ENCODE measurements at places on chromosomes 13 and 19.
A peak's percentile ranks its signal among the peaks of the same experiment; 100 is the strongest.

- DNase-seq = no peak
Observed at GRCh38 chr13:98622931-98623331, 46.0 kb upstream of the STK24 start.

DNA sequence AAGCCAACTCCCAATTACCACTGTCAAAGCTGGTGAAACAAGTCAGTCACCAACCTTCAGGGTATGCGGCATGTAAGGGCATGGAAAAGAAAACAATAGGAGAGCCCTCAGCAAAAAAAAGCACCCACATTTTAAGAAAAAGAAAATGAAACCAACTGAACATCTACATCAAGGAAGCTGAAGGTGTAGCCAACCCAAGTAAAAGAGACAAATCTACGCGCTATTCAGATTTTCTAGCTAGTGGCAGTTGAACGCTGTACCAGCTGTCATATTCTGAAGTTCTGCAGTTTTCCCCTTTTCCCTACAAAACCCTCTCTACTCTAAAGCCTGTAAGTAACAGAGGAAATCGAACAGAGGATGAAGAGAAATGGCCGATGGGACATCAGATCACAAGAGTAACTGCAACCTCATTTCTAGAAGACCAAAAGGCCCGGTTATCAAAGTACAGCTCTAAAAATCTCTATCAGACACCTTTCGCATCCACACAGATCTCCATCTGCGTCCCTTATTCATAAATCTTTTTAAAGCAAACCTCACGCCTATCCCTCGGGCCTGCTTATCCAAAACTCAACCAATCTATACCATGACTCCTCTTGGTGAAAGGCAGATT, 1.4 kb downstream of the MYCBP2 start:
- peak; percentile 55 for DNase-seq

DNA sequence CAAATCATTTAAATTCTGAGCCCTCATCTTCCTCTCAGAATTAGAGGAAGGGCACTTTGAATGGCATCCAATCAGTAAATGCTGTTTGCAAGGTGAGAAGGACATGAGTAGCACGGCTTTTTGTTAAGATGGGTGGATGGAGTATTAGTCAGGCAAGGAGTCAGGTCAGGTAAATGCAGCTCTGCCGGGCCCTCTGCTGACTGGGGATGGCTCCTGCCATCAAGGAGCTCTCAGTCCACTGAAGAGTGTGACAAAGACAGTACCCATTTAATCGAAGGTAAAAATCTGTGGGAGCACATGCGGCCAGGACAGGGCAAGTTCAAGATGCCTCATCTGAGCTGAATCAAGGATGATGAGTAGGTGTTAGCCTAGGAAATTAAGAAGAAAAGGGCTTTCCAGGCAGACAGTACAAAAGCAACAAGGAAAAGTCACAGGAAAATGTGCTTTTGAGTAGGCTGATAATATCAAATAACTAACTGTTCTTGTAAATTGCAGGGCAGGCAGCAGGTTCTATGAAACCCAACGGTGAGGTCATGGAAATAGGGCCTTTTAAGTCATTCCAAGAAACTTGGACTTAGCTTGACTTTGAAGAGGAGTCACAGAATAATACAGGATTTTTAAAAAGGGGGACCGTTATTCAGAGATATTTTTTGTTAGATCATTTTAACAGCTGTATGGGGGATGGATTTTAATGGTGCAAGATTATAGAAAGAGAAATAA, 670.5 kb upstream of the ARGLU1 start:
- no peak for DNase-seq

- DNase-seq = no peak
Observed at GRCh38 chr19:45554481-45554880, 30.1 kb downstream of the OPA3 start.

DNA sequence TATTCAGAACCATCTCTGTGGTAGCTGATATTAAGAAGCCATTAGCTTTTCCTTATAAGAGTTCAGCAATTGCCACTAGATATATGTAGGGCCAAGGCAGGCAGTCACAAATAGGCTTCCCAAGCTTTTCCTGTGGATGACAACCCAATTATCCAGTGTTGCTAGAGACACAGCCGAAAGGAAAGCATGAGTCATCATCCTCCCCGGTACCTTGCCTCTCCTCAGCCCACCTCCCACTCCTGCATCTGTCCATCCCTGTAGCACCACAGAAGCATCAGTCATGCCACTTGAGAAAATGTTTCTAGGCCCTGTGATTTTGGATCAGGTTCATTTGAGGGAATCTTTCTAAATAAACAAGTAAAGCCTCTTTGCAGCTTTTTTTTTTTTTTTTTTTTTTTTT, 204.3 kb downstream of the DNAJC15 start:
- no peak for DNase-seq

- no peak for DNase-seq
Observed at GRCh38 chr19:17214508-17215126, 540 bp upstream of the USE1 start.

DNA sequence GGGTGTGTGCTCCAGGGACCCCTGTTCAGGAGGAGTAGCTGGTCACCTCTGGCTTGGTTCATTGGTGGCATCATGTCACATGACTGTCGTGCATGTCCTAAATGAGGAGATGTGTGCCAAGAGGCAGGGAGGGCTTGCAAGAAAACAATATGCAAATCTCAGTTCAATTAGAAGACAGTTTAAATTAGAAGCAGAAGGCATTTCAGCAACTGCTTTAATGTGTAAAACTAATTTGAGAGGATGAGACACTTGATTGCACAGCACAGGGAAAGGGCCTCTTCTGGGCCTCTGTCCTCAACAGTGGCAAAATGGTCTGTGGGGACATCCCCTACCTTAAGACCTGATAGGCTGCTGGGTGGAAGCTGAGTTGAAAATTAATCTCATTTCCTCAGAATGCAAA, 54.6 kb downstream of the SPATA13 start:
- no peak for DNase-seq

DNA sequence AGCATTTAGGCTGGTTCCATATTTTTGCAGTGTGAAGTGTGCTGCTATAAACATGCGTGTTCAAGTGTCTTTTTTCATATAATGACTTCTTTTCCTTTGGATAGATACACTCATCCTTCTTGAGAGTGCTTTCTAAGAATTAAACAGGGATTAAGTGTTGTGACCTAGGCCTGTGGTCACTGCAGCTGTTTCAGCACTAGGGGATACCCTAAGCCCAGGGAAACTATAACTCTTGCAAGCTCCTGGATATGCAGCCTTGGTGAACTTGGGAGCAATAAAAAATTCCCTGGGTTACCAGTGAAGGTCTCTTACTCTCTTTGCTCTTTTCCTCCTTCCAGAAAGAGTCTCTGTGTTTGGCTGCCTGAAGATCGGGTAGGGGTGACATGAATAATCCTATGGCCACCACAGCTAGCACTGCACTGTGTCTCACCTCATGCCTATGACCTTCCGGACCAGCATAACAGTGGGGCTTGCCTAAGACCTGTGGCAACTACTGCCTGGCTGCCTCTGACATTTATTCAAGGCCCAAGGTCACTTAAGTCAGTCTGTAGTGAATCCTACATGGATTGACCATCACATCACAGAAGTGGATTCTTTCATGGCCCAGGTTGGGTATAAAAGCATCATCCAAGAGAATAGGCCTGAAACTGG, 799.7 kb downstream of the DACH1 start:
- DNase-seq = no peak

- no peak for DNase-seq
Observed at GRCh38 chr13:101919541-101920181, 467.2 kb downstream of the ITGBL1 start.

DNA sequence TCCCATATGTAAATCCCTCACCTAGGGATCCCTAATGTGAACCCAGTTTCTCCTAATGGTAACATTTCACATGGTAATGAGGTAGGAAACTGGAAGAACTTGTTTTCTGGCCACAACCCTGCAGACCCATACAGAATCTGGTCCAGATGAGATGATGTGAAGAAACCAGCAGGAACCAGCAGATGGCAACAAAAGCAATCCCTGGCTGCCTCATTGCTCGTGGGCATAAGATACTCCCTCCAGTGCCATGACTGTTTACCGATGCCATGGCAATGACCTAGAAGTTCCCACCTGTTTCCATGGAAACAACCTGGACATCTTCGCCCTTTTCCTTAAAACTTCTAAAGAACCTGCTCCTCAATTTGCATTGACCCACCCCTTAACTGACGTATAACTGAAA, 1.4 kb upstream of the CD209 start:
- no peak for DNase-seq

GRCh38 chr19:1647501-1648458, 4.6 kb downstream of the TCF3 start:
- DNase-seq = no peak

DNA sequence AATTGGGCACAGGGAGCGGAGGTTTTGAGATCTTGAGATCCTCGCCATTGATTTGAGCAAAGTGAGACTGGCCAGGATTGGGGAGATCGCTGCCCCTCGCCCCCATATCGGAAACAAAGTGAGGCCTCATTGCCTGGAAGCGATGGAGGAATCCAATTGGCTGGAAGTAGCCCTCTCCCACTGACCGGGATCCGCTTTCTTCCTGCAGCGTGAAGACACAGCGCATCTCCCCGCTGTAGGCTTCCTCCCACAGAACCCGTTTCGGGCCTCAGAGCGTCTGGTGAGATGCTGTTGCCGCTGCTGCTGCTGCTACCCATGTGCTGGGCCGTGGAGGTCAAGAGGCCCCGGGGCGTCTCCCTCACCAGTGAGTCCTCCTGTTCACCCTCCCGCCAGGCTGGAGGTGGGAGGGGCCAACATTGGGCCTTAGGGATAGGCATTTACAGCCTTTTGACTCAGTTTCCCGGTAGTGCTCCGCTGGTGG, 438 bp downstream of the PRKCSH start:
- DNase-seq = peak; percentile 22

- DNase-seq = no peak
Observed at GRCh38 chr19:18699403-18700054, 16.0 kb downstream of the CRTC1 start.

- no peak for DNase-seq
Observed at GRCh38 chr19:56504581-56504980, 3.1 kb upstream of the ZNF471 start.

GRCh38 chr13:104296286-104296685, 1230.1 kb upstream of the SLC10A2 start:
- no peak for DNase-seq

DNA sequence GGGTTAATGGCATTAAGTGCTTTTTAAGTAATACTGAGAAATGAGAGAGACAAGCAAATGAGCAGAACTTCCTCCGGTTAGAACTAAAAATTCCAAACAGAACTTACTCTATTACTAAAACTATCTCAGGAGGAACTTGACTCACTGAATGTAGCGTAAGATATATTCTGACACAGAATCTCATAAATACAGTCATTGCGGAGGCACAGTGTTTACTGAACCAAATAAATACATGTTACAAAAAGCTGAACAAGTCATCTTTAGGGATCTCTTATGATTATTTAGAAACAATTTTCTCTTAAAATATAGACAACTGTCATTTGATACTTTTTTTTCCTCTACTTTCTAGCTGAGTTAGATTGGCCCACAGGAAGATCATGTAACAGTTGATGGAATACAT, 283.1 kb downstream of the KLF12 start:
- DNase-seq = no peak

GRCh38 chr13:97057176-97057575, 62.9 kb upstream of the OXGR1 start:
- DNase-seq = no peak

GRCh38 chr19:54231077-54231931, 8.5 kb upstream of the LILRB3 start:
- DNase-seq = peak; percentile 55

DNA sequence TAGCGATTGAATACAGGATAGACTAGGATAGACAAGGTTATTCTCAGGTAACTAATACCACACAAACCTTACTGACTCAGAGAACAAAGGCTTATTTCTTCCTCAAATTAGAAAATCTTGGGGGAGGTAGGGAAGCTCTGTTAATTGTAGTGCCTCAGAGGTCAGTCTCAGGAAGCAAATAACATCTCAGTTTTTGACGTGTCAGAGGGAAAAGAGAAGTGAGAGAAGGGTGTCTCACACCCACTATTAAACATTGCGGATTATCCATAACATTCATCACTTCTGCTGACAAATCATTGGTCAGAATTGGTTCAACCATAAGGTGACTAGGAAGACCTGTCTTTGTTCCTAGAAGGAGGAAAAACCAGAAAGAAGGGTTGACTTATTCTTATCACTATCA, 579.4 kb upstream of the MIR17HG start:
- DNase-seq = peak; percentile 24

GRCh38 chr13:47326061-47326460, 429.2 kb upstream of the HTR2A start:
- DNase-seq = no peak

DNA sequence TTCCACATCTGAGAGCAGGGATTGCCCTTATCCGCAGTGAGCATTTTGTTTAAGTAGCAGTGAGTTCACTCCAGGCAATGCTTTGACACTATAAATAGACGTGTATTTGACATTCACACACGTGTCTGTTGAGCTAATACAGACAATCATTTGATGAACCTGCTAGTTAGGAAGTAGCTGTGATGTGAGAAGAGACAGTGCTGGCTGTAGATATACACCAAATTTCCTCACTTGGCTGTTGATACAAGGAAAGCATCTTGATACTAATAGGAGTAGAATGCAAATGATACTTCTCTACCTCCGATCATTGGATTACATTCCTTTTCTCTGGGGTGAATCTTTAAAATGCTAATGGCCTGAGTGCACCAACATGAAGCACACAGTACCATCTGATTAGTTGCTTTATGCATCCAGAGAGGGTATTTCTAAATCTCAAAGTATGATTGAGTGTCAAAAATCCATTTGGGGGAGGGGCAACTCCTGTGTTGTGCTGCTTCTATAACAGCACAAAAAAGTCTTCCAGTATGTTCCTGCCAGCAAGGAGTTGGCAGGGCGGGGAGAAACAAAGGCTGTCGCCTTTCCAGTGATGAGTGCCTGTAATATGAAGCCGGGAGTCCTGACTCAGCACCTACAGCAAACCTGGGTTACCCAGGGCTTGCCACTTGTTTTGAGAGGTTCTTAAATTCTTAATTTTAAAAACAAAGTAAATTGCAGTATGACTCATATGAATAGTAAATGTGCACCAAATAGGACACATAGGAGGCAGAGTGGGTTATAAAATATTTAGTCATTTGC, 7.0 kb downstream of the CUL4A start:
- no peak for DNase-seq

DNA sequence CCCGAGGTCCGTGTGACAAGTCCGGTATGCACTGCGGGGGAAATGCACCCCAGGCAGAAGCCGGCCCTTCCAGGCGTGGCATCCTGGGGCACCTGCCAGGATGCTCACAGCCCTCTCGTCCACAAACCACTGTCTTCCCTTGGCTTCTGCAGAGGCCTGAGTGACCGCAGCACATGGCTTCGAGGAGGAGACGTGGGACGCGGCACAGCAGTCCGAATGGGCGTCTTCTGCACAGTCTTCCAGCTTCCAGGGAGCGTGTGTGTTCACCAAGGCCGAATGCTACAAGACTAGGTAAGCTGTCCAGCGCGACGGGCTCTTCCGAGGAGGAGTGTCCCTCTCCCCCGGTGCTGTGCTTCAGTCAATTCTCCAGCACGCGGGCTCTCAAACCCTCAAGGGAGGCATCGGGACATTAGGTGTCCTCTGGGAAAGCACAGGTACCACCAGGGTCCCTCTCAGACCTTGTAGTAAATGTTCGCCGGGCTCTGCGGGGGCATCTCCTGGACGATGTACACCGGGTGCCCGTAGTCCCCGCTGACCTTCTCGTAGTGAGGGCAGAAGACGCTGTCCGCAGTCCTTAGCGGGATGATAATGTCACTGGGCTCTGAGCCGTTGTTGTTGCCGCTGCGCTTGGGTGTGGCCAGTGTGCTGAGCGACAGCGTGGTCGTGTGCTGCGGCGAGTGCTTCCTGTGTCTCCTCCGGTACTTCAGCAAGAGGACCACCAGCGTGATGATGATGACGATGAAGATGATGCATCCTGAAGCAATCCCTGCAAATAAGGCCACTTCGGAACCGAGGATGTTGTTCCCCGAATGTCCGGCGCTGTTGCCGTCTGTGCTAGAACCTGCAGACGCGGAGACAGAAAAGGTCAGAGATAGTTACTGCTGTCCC, 42.6 kb downstream of the EFNB2 start:
- no peak for DNase-seq
